Activated CD4-positive, alpha-beta T cell treated with anti-CD3 and anti-CD28 coated beads, Interleukin-2, amount 10 ng/mL, durations not matched to agents 7 days and 5 days (primary cell): ENCODE measurements at places on chromosomes 16 and 17.
A peak's percentile ranks its signal among the peaks of the same experiment; 100 is the strongest.

DNA sequence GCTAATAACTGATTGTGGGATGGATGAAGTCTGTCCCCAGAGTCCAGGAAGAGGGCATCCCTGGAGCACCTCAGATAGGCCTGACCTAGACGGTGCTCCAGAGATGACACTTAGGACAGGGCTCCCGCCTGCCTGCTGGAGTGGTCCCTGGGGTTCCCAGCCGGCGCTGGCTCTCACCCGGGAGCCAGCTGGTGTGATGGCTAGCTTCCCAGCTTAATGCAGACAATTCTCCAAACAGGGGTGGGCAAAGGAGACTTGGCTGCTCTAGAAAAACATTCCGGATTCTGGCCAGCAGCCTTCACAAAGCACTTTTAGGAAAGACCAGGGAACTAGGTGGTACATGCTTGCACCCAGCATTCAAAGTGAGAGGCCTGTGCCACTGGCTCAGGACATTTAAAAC, 18.6 kb downstream of the ACE start:
- no peak for DNase-seq

DNA sequence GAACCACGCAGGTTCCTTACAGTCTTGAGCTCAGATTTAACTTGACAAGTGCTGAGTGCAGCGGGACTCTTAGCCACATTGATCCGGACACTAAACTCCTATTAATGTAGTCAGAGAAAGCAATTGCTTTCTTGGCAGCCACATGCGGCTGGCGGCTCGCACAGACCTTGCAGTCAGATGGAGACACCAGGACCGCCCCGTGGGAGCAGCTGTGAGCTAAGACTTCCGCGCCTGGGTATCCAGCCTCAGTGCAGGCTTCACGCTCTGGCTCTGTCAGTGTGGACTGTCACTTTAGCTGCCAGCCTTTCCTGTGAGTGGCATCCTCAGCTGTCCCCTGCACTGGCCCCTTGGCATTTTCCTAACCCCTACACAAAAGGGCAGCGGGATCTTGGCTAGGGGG, 80.9 kb upstream of the NLRP1 start:
- no peak for DNase-seq

DNA sequence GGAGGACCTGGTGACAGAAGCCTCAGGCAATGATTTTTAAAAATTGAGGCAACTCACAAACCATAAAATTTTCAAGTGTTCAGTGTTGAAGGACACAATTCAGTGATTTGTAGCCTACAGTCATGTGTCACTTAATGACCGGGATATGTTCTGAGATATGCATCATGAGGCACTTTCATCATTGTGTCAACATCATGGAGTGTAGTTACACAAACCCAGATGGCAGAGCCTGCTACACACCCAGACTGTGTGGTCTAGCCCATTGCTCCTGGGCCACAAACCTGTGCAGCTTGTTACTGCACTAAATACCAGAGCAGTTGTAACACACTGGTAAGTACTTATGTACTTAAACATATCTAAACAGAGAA, 1.6 kb downstream of the PRSS41 start:
- no peak for DNase-seq

- no peak for DNase-seq
These were observed 1.4 kb upstream of the SETD6 start for GRCh38 chr16:58513874-58514273.

DNA sequence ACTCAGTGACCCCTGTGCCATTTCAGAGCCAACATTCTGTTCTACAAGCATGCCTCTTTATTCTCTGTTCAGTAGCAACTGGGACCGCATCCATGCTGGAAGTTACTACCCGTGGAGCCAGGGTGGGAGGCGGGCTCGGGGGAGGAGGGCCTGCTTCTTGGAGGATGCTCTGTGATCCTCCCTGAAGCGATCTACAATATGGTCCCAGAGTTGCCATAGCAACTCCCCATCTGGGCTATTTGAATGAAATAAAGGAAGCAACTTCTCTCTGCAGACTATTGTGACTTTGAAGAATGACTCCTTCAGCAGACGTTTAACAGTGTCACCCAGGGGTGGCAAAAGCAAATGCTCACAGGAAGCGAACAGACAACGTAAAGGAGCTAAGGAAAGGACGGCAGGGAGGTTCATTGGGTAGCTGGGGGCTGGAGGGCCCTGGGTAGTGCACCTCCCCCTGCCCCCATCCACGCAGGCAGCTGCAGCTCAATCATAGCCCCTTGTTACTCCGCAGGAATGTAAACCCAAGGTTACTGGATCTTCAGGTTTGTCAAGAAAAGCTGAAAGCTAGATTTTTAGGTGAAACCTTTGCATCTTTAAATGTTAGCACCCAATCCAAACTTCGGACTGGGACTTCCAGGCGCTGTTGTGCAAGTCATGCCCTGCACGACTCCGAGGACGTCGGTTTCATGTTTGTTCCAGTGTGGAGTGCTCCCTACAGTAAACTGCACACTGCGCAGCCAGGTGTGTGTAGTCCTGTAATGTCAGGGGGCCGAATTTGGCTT, 51.1 kb upstream of the MEAK7 start:
- peak; percentile 16 for DNase-seq

- no peak for DNase-seq
These were observed 2.8 kb downstream of the TMEM94 start for GRCh38 chr17:75459246-75459589.
